Stimulated activated CD4-positive, alpha-beta T cell treated with anti-CD3 and anti-CD28 coated beads, Interleukin-4, amount 100 ng/mL, for 48 hours (primary cell): ENCODE measurements at places on chromosomes 1 and 21.

DNA sequence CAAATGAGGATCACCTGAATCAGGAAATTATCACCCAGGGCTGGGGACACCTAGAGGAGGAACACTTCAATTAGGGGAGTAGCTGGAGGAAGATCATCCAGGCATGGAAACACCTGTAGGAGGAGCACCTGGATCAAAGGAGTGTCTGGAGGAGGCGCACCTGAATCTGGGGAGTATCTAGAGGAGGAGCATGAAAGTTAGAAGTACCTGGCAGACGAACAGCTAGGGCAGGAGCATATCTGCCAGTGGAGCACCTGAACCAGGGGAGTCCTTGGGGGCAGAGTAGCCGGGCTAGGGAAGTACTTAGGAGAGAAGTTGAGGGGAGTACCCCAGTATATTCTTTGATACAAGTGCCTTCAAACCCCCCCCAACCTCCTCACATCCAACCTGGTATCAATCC, 1.3 kb downstream of the C1orf210 start:
- no peak for DNase-seq

DNA sequence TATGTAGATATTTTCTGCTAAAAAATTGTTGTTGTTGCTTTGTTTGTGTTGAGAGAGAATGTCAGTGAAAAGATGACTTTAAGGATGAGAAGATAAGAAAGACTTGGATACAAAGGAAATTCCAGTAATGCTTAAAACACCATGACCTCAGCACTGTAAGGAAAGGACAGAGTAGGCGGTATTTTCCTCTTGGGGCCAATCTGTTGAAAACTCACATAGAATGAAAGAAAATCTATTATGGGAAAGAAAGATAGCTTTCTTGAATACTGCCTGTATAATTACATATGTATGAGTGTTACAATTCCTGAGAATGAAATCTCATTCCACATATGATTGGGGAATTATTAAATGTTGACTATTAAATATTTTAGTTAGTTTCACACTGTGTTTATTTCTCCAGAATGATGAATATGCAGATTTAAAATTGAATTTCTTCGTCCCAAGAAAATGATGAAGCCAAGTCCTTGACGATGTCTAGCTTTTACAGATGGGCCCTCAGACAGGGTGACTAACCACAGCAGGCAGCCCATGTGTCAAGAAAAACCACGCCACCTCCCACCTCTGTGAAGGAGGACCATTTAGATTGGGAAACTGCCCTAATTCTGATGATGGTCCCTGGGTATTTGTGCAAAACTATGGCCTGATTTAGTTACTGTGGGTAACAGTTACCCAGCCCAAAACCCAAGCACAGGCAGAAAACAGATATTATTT, 49.7 kb upstream of the LMO4 start:
- DNase-seq = no peak

DNA sequence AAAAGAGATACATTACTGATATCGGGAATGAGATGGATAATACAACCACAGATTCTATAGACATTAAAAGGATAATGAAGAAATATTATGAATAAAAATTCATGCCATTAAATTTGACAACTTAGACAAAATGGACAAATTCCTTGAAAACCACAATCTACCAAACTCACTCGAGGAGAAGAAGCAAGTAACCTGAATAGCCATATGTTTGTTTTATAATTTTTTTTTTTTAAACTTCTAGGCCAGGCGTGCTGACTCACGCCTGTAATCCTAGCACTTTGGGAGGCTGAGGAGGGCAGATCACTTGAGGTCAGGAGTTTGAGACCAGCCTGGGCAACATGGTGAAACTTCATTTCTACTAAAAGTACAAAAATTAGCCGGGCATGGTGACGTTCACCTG, 327.9 kb downstream of the VAV3 start:
- DNase-seq = no peak

GRCh38 chr1:218557731-218558130, 212.6 kb downstream of the TGFB2 start:
- DNase-seq = no peak

DNA sequence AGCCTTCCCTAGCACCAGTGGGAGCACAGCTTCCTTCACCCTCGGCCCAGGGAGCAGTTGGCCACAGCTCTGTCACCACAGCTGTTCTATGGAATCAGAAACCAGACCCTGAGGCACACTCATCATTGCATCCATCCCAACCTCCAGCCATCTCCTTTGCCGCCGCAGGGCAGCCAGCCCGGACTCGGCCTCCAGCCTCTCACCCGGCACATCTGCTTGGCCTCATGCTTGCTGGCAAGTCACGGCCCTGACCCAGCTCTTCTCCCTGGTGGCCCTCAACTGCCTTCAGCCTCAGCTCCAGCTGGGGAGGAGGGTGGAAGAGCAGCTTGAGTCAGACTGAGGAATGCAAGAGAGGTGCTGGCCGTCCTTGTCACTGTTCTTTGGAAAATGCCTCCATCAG, 59.8 kb downstream of the TOR1AIP2 start:
- no peak for DNase-seq

- DNase-seq = no peak
Measured at GRCh38 chr1:182473556-182473955, 23.6 kb downstream of the RGSL1 start.

GRCh38 chr1:16189003-16189402, 23.4 kb downstream of the ARHGEF19 start:
- DNase-seq = no peak

GRCh38 chr1:171730052-171730451, 11.8 kb downstream of the VAMP4 start:
- no peak for DNase-seq

DNA sequence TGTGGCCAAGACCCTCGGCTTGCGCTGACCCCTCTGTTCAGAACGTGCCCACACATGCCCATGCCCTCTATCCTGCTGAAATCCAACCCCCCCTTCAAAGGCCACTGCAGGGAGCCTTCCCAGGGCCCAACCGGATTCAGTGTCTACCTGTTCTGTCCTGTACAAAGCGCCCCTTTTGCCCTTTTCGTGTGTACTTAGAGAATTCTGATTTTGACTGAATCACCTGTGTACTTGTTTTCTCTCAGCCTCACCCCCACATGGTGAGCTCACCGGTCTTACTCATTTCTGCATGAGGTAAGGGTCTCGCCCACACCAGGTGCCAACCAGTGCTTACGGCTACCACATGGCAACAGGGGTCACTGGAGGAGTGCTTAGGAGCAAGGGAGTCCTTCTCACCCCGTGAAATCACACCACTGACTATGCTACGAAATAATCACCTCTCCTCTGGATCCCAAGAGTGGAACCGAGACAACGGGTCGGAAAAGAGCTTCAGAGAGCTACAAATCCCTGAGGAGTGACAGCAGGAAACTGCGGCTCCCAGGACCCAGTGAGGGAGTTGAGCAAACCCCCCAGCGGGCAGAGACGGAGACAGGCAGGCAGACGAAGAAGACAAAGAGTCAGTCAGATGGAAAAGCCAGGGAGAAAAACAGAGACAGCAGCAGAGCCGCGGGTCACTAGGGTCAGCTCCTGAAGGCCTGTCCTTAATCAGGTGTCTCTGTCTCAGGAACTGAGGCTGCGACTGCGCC, 2.1 kb upstream of the S100A2 start:
- DNase-seq = peak; percentile 60

DNA sequence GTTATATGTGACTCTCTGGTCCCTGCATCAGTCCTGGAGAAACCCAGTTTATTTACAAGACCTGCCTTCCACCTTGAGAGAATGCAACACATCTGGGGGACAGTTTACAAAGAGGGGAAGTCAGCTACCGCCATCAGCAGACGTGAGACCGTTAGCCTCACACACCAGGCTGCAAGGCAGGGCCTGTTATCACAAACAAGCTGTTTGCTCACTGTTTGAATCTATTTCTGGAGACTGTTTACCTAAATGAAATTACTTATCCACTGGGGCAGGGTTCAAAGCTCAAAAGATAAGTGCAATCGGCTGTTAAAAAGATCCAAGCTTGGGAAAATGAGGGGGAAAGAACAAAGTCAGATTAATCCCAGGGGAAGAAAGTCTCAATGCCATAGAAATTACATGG, 134.4 kb downstream of the ZNF281 start:
- no peak for DNase-seq

DNA sequence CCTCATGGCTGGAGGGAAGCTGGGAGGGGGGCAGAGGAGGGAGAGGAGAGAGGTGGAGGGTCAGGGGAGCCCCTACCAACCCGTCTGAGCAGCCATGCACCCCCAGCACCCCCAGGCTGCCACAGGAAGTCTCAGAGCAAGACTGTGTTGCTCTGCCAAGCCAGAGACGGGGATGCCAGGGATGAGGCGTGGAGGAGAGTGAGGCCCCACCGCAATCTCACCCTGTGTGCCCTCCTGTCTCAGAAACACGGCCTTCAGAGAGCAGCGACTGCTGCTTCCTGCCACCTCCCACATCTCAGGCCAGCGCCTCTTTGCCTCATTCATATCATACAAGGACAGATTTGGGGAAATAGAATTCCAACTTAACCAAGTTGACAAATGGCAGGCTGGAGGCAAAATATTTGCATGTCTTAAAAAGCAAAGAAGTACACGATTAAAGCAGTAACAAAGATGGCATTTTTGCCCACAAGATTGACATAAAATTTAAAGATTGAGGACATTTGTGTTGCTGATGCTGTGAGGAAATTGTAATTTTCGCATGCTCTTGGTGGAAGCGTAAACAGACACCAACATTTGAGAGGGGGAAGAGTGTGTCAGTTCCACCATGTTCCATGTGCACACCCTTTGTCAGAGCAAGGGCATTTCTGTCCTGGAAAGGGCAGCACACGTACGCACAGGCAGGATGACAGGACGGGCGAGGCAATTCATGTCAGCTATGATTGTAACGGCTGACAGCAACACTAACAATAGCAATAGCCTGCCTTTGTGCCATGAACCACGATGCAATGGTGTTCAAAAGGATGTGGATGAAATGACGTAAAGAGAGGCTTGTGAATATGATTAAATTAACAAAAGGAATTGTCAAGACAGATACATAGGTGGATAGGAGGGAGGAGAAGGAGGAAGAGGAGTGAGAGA, 59.0 kb upstream of the BACE2 start:
- DNase-seq = no peak

- DNase-seq = no peak
Measured at GRCh38 chr1:53339736-53340635, 12.1 kb upstream of the LRP8 start.

GRCh38 chr1:117633936-117634335, 28.1 kb downstream of the TENT5C start:
- no peak for DNase-seq

- DNase-seq = peak; percentile 5
Measured at GRCh38 chr1:212858461-212859265, 588 bp downstream of the FLVCR1 start.

GRCh38 chr1:232193451-232193783, 436.5 kb downstream of the SIPA1L2 start:
- no peak for DNase-seq

DNA sequence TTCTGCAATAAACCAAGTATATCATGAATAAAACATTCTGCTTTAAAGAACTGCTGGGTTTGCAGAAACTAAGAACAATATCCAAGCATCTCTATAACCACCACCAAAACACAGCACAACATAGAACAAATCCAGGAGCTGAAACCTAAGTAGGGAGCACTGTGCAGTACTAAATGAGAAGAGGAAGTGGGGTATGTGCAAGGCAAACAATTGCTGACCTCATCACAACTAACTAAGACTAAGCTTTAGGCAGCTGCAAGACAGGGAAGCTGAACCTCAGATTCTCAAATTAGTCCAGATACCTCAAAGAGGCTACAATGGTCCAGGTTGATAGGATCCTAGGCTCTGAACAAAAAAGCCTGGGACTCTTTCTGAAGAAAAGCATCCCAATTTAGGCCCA, 172.6 kb downstream of the SLC44A5 start:
- no peak for DNase-seq

DNA sequence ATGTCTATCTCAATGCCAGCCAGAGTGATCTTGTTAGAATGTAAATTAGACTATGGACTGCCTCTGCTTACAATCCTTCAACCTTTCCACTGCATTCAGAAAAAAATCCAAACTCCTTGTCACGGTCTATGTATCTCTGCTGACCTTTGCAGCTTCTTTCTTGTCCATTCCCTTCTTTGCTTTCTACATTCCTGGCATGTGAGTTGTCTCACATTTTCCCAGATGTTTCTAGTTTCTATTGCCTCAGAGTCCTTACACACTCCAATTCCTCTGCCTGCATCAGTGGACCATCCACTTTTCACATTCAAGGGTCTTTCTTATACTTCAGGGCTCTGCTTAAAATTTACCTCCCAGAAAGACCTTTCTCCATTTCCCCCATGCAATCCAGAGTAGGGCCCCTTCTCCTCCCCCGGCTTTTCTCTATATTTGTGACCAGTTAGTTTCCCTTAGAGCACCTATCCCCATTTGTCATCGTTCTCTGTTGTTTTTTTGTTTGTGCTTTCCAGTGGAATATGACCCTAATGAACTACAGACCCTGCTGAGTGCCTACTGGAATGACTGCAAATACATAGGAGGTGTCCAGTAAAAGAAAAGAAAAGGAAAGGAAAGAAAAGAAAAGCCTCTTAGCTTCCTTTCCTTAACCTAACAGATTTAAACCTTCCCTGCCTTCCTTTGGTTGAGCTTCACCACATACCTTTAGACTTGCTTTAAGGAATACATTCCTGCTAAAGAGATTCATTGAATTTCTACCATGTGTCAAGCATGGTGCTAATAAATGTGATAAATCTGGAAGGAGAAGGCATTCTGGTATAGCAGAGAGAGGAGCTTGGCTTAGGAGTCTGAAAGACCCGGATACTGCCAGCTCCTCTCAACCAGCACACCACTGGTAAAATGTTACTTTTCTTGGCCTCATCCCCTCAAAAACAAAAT, 102.0 kb downstream of the DIRAS3 start:
- DNase-seq = no peak

GRCh38 chr1:86375688-86376087, 20.4 kb downstream of the ODF2L start:
- DNase-seq = no peak

- DNase-seq = no peak
Measured at GRCh38 chr21:43369124-43369523, 57.8 kb downstream of the SIK1 start.

GRCh38 chr1:172345077-172345476, 75.4 kb upstream of the C1orf105 start:
- DNase-seq = no peak

- no peak for DNase-seq
Measured at GRCh38 chr21:43818685-43819084, 29.3 kb downstream of the RRP1 start.

GRCh38 chr1:172408958-172409357, 11.5 kb upstream of the C1orf105 start:
- DNase-seq = no peak
